Nephron progenitor cell (in vitro differentiated cells): ENCODE measurements at places on chromosomes 4 and X.

DNA sequence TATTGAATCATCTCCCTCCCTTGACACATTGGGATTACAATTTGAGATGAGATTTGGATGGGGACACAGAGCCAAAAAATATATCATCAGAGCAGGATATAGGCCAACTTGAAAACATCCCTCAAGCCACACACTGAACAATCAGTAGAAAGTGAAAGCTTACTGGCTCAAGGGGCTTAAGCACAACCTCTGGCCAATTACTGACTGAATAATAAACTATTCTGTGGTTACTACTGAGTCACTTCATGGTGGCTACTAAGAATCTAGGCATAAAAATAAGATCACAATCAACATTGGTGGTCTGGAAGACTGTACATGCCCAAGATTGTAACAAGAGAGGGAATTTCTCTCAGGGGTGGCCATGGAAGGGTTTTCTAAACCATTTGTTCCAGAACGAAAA lies 27.4 kb upstream of the GPR174 start:
- DNase-seq, result no peak

DNA sequence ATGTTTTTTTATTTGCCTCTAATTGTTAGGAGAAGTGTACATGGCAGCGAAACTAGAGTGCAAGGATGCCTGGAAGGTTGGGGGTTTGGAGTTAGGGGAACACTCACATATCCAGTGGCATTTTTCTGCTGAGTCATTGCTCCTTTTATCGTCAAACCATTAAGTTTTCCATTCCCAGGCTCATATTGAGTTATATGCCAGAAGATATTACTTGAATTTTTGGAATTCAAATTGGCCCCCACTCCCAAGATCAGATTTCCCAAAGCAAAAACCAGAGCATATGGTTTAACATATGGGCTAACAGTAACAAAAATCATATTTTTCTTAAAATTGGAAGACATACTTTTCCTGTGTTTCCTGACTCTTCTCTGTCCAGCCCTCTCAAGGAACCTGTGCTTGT lies 152.7 kb downstream of the FSTL5 start:
- no peak for DNase-seq

DNA sequence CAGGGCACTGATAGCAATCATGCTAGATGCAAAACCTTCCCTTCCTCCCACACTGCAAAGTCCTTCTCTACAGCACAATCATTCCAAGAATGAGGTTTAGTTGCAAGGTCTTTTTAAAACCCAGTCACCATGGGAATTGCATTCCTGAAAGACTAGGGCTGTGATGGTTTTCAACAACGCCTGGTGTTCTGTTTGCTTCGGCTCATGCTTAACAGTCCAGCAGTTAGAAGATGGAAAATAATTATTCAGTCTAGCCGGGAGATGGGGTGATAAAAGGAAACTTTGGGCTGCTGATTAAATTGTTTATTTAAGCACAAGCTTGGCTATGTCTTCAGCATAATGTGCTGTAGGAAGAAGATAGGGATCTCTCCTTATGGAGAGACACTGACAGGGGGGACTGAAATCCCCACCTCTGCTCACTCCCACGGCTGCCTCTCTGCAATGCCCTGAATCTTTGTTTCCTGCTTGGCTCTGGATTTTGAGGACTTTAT lies 211.4 kb downstream of the MID1IP1 start:
- no peak for DNase-seq

- DNase-seq, result no peak
Observed at GRCh38 chr4:159443975-159444374, 341.1 kb downstream of the RAPGEF2 start.

DNA sequence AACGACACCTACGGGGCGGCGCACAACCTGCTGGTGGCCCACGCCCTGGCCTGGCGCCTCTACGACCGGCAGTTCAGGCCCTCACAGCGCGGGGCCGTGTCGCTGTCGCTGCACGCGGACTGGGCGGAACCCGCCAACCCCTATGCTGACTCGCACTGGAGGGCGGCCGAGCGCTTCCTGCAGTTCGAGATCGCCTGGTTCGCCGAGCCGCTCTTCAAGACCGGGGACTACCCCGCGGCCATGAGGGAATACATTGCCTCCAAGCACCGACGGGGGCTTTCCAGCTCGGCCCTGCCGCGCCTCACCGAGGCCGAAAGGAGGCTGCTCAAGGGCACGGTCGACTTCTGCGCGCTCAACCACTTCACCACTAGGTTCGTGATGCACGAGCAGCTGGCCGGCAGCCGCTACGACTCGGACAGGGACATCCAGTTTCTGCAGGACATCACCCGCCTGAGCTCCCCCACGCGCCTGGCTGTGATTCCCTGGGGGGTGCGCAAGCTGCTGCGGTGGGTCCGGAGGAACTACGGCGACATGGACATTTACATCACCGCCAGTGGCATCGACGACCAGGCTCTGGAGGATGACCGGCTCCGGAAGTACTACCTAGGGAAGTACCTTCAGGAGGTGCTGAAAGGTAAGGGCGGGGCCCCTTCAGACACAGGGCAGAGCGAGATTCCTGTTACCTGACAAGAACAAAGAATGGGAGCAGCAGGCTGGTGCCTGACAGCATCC lies 11.7 kb downstream of the RPL9 start:
- no peak for DNase-seq

- no peak for DNase-seq
Observed at GRCh38 chr4:123832173-123833026, 435.8 kb downstream of the SPRY1 start.

DNA sequence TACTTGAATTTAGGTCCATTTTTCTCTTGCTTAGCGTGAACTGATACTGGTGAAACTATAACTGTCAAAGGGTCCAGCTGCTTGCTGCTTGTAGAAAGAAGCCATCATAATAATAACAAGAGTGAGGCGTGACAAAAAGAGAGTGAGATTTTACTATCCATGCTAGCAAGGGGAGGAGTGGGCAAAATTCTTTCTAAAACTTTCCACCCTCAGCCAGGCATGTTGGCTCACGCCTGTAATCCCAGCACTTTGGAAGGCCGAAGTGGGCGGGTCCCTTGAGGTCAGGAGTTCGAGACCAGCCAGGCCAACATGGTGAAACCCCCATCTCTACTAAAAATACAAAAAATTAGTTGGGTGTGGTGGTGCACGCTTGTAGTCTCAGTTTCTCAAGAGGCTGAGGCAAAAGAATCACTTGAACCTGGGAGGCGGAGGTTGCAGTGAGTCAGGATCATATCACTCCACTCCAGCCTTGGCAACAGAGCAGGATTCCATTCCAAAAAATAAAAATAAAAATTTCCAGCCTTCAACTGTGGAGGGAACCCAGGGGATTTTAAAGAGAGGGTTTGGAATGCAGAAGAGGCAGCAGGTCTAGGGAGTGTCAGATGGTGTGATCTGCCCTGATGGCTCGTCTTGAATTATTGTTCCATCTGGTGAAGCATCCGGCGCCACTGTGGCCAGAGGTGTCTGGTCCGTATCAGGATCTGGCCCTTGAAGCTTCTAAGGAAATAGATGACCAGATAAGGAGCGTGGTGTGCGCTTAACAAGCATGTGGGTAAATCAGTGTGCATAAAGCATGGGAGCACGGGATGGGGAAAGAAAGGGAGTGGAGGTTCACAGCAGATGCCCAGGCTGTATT lies 51.8 kb downstream of the LRP2BP start:
- no peak for DNase-seq

DNA sequence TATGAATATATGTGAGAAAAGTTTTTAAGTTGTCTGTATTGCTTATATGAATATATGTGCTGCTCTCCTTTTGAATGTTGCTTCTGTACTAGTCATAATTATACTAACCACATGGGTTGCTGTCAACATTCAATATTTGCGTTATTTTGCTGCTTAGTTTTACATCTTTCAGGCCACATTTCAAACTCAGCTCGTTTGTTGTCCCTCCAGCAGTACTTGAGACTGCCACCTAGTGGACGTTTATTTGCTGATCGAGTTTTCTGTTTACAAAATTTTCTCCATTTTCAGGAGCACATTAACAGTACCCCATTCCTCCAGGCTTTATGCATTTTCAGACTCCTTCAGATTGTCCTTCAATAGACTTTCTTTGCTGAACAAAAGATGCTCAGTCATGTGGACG lies 75.8 kb downstream of the NUDT11 start:
- DNase-seq, result peak; percentile 16

GRCh38 chr4:158894826-158895225 lies 126.0 kb downstream of the FNIP2 start:
- no peak for DNase-seq

DNA sequence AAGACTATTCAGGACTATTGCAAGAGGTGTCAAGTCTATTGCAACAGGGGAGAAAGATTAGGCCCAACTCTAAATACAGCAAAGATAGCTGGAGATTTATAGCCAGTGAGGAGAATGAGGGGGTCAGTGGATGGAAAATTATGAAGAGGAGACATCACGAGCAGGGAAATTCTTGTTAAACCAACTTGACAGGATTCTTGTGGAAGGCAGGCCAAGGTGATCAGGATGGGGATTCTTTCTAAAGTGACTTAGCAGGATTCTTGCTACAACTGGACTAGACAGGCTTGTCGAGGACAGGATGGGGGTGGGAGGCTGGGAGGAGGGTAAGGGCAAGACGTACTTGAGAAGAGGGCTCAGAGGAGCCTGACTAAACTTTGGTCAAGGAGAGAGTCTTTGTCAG lies 89.0 kb downstream of the PHEX start:
- DNase-seq, result no peak

DNA sequence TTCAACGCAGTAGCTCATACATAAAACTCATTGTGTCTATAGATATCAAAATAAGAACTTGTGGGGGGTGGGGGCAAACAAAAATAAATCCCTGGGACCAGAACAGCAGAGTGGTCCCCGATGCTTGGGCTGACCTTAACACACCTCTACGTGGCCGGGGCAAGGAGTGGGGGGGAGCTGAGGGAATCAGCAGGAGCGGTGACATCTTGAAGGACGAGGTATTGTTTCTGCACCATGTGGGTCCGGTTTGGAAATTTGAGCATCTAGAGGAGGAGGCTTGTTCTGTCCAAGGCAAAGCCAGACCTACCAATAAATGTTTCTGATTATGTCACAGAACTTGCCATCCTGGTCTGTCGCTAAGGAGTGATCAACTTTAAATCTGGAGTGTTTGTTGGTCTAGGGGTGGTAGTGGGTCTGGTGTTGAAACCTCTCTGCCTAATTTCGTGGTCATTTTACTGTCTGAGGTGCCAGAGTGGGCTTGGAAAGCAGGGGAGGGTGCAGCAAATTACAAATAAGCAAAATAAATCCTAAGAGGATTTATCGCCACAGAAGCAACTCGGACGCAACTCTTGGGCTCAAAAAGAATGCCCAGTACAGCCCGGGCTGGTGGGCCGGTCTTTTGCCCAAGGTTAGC lies 774 bp upstream of the RAPGEF2 start:
- no peak for DNase-seq

- DNase-seq, result no peak
Observed at GRCh38 chr4:182869697-182870096, 47.5 kb downstream of the DCTD start.

DNA sequence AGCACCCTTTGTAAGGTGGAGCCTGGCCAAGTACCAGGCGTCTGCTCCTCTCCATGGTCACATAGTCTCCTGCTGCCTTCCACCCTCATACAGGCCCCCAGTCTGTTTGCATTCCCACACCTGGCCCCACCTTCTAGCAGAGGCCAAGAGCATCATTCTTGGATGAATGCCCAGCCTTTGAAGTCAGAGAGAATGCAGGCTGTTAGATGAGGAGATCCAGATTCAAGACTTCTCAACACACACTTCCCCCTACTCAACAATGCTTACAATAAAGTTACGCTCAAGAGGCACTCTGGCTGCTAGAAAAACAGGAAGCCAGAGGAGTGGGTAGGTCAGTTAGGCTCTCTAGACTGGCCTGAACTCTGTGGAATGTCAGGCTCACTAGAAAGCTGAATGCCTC lies 43.3 kb downstream of the SHROOM4 start:
- DNase-seq, result no peak

DNA sequence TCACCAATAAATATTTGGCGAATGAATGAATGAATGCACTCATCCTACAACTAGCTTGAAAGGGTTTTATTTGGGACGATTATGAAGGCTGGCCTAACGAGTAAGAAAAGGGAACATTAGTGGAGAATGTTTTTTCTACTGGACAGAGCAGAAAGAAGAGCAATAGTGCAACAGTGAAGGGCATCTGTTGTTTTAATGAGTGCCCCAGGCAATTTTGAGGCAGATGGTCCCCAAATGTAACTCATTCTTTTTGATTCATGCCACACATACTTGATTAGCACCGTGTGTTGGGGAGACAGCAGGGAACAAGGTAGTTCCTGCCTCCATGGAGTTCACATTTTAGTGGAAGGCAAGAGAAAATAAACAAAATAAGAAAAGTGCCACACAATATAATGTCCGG lies 22.7 kb upstream of the INTS6L start:
- no peak for DNase-seq

DNA sequence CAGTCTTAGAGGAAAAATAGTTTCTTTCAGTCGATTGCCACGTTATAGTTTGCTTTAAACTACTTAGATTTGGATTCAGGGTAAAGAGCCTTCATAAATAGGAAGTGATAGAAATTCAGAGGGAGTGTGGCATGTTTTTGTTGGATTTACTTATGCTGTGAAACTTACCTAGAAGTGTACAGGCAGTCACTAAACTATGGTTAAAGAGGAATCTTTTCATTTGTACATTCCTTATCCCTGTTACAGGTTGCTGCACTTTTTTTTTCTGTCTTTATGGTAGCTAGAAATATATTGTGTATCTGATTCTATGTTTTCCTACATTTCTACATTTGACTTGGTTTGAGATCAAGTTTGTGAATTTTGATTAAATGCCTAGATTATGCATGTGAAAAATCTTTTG lies 19.1 kb downstream of the WWC2 start:
- no peak for DNase-seq

DNA sequence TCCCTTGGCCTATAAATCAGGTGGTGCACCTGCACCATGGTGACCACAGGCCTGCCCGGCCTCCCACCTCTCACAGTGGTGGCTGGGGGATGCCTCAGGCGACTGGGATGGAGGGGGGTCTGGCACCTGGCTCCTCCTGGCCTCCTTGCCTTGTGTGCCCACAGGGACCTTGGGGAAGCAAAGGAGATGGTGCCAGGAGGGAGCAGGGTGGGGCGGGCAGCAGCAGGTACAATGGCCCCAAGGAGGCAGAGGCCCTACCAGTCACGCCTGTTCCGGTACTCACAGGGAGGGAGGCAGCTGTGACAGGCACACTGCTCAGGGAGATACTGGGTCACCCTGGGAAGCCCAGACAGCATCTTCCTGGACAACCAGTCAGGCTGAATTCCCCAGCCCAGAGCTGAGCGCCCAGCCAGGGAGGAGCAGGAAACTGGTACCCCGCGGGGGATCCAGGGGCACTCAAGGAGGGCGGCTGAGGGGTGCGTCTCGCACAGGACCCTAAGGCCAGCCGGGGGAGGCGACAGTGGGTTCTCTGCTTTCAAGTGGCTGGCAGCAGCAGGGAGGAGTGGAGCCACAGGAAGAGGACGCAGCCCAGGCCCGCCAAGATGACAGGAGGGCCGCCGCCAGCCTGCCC lies 1.2 kb upstream of the TREX2 start:
- no peak for DNase-seq

DNA sequence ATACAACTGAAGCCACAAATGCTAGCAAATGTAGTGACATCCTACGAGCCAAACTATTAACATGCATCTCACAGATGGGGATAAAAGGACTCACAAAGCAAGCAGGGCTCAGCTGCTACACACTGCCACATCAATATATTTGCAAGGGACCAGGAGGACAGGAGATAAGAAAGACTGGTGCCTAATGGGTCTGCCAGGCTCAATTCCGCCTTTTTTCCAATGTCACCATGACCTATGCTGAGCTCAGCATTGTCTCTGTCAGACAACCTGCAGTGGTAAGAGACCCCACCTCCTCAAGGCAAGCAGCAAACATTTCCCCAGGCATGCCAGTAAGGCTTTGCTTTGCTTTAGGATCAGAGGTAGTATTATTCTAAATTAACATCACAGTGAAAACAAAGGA lies 435 bp downstream of the DCX start:
- no peak for DNase-seq

GRCh38 chr4:57219431-57219830 lies 109.2 kb upstream of the IGFBP7 start:
- DNase-seq, result no peak
